ENCODE measurements at places on chromosomes 3 and 15.
A peak's percentile ranks its signal among the peaks of the same experiment; 100 is the strongest.

DNA sequence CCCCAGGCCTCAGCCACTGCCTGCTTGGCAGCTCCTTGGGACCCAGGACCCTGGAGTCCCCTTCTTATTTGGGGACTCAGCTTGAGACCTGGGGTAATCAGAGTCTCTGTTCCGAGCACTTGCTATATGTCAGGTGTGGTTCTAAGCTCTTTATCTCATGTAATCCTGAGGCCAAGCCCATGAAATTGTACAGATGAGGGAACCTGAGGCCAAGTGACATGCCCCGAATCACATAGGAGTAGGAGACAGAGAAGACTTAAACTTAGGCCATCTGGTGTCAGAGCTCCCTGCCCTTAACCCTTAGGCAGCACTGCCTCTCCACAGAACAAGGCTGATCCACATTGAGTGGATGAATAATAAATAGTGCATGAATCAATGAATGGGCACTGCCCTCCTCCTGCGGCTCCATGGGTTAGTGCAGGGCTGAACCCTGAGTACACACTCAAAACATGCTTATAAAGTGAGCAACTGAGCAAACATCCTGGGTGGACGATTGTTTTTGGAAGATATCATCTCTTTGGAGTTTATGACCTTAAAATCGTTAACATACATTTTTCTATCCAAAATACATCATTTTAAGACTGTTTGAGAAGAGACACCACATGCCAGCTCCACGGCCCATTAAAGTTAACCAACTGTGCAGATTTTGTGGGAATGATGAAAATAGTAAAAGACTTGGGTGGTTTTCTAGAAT lies 33.2 kb upstream of the IQSEC1 start:
- DNase-seq: no peak

- peak; percentile 89 for DNase-seq
Observed at GRCh38 chr3:170356596-170357175, 829 bp upstream of the SKIL start.

- DNase-seq: no peak
Observed at GRCh38 chr3:147914532-147914931, 505.4 kb downstream of the ZIC1 start.

- DNase-seq: no peak
Observed at GRCh38 chr3:117903226-117903625, 1131.4 kb downstream of the IGSF11 start.

DNA sequence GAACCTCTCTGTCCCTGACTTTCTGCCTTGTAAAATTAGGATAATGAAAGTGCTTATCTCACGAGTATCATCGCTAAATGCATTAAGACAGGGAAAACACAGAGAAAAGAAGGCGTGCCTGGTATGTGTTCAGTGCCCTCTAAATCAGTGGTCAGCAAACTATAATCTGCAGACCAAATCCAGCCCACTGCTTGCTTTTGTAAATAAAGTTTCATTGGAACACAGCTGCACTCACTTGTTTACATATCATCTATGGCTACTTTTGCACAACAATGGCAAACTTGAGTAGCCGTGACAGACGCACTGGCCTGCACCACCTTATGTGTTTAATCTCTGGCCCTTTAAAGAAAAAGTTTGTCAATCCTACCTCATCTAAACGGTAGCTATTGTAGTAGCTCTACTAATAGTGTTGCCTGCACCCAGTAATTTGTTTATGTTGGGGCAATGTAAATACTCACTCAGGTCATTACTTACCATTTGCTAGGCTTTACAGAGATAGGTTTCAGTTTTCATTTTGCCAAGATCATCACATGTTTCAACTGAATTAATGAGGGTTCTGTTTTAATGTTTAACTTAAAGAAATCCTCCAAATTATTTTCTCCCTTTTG lies 229.4 kb downstream of the FEZF2 start:
- DNase-seq: no peak

DNA sequence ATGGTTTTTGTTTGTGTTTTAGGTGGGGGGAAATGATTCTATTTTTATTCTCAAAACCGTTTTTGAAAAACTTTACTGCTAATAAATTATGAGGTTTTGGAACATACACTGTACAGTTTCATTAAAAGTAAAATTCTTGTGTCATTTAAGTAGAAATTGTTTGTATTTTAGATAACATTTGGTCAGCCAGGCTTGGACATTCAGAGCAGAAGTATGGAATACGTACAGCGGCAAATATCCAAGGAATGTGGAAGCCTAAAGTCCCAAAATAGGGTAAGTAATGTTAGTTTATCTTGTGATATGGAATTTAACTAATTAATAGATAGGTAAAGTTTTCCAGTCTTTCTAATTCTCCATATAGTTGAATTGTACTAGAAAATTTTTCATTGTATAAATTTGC lies 96.6 kb downstream of the SPRED1 start:
- no peak for DNase-seq

- no peak for DNase-seq
Observed at GRCh38 chr15:98268163-98268562, 307.7 kb downstream of the ARRDC4 start.

DNA sequence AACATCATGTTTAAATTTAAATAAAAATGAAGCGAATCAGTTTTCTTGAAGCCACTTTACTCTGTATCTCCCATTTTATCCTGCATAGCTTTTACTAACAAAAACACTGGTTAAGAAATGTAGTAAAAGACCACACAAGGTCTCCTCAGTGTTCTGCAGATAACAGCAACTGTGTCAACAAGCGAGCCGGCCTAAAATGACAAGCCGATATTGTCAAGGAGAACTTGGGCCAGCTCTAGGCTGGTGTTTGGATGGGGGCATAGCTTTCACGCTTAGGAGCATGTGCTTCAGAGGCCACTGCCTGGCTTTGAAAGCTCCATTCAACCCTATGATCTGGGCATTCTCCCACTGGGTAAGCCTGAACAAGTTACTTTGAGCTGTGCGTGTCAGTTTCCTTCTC lies 38.1 kb downstream of the MFSD1 start:
- no peak for DNase-seq

DNA sequence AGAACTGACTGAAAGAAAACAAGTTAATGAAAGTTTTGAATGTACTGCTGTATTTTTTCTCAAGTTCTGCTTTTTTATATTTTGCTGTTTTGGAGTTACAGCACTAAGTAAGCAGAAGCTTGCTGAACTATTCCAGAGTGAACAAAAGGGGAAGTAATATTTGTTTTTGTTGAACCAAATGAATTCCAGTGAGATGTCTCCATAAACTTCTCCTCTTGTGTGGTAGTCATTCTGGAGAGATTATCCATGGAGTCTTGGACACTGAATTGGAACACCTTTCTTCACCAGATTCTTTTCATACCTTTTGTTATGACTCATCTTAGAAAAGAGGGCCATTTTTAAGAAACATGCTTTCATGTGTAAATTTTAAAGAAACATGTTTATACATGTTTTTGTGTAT lies 8.8 kb downstream of the ANKUB1 start:
- no peak for DNase-seq
